EL (cell line): ENCODE measurements at places on chromosomes 16 and 17.
A peak's percentile ranks its signal among the peaks of the same experiment; 100 is the strongest.

DNA sequence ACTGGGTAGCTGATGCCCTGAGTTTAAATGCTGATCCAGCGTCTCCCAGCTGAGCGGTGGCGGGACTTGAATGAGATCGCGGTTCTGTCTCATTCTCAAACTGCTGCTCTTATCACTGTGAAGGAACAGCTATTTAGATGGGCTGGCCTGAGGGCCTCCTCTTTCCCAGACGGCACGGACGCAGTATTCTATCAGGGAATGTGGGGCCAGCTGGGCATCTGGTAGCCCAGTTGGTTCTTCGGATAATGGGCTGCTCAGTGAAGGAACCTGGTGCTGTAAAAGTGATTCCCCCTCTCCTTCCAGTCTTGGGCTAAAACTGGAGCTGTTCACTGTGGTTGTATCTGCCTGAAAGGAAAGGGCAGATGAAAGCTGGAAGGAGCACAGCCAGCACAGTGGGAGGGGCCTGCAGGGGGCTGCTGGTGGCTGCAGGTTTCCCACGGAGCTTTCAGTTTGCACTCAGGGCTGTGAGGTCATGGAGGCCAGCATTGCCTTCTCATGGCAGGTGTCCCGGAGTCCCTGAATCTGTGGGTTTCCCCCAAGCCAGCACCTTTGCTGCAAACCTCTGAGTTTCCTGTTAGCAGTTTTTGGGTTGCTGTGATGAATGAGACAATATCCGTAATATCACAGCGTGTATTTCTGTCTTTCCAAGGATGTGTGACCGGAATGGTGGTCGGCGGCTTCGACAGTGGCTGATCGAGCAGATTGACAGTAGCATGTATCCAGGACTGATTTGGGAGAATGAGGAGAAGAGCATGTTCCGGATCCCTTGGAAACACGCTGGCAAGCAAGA, 3.6 kb downstream of the IRF8 start:
- no peak for DNase-seq

DNA sequence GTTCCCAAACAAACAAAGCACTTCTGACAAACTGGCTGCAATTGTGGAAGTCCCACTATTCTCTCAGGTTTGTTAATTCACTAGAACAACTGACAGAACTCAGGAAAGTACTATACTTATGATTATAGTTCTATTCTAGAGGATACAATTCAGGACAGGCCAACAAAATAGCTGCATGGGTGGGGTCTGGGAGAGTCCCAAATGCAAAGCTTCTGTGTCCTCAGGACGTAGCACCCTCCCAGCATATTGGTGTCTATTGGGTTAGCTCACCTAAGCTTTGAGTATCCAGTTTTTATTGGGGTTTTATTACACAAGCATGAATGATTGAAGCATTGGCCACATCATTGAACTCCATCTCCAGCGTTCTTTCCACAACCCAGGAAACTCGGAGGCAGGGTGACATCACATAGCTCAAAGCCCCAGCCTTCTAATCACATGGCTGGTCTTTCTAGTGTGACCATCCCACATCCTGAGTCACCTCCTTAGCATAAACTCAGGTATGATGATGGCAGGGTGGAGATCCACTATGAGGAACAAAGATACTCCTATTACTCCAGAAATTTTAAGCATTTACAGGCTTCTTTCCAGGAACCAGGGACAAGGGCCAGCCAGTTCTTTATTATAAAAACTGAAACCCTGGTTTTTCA, 43.9 kb upstream of the CCNF start:
- DNase-seq = no peak

- DNase-seq = peak; percentile 85
Observed at GRCh38 chr17:30950669-30951399, 20.0 kb upstream of the RNF135 start.

DNA sequence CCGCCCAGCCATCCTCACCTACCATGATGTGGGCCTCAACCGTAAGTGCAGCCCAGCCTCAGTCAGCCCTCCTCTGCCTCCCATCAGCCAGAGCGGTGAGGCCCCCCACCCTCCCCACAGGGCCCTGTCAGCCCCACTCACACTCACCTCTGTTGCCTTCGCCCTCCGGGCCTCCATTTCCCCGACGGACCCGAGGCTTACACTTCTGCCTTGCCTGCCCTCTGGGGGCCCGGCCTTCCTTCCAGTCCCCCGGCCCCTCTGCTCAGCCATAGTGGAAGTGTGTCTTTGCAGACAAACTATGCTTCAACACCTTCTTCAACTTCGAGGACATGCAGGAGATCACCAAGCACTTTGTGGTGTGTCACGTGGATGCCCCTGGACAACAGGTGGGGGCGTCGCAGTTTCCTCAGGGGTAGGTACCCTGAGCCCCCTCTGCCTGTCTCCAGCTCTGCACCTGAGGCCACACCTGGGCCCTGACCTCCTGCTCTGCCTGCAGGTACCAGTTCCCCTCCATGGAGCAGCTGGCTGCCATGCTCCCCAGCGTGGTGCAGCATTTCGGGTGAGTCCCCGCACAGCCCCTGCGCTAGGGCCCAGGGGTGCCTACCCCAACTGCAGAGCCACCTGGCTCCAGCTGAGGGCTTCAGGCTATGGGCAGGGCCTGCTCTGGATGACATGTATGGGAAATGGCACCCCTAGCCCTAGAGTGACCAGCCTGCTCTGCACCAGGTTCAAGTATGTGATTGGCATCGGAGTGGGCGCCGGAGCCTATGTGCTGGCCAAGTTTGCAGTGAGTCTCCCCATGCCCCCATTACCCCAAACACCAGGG, 4.1 kb downstream of the NDRG4 start:
- no peak for DNase-seq

- DNase-seq = no peak
Observed at GRCh38 chr16:8251298-8251697, 339.0 kb downstream of the TMEM114 start.

DNA sequence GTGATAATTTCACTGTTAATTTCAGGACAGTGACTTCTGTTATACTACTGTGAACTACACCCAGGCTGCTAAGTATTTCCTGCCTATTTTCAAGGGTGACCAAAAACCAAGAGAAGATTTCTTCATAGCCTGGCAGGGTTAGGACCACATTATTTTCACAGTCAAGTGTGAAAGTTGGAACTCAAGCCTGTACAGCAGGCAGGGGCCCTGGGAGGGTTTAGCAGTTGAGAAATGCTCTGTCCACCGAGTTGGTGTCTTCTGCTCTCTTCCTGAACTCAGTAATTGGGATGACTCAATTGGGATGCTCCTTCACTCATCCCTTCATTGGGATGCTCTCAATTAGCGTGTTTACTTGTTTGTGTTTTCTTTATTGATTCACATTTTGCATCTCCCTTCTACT, 347.3 kb upstream of the CDH11 start:
- DNase-seq = no peak

GRCh38 chr17:57595947-57596695, 149.0 kb downstream of the CCDC182 start:
- no peak for DNase-seq

DNA sequence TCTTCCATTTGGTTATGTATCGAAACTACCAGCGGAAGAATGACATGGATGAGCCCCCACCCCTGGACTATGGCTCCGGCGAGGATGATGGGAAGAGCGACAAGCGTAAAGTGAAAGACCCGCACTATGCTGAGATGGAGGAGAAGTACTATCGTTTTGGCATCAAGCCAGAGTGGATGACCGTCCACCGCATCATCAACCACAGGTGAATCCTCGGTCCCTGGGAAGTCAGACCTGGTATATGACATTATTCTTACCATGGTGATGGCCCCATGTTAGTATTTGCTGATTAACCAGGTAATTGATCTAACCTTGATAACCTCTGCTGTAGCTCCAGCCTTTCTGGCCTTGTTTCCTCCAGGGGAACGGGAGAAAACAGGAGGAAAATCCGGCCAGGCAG, 8.5 kb downstream of the CHD3 start:
- no peak for DNase-seq

GRCh38 chr16:50692999-50693781, at the start of gene NOD2:
Gene NOD2 (plus strand): TSS chr16:50693606. CDS start chr16:50699496, 5,890 bp downstream.
- no peak for DNase-seq

DNA sequence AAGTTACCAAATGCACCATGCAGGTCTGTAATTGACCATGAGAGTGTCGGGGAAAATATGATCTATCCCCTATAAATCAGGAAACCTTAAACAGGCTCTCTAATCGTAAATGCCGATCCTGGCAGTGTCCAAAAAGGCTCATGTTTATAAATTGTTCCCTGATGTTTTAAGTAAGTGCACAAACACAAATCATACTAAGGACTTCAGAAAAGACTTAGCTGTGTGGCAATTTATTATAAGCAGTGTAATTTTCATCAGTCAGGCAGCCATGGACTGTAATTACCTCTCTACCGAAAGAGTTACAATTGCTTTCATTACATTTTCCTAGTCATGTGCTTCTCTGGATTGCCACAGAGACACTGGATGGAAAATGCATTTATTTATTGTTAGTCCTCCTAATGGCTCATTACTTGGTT, 73.4 kb upstream of the COX10 start:
- no peak for DNase-seq

DNA sequence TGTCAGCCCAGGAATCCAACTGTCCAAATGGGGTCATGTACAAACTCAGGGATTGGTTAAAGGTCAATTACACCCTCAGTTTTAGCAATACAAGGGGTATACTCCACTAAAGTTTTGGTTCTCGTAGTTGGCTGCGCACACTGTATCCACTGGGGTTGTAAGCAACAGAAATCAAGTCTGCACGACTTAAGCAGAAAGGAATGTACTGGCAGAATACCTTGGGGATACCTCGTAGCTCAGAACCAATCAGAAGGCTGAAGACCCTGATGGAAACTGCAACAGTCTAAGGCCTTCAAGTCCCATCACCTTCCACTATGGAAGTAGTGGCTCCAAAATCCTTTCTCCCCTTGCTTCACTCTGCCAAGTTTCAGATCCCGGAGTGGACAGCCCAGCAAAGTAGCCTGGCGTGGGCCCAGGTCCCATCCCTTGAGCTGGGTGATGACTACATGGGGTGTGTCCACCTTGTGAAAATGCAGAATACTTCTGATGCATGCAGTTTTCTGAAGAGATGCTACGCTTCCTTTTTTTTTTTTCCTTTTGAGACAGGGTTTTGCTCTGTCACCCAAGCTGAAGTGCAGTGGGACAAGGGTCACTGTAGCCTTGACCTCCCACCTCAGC, 21.1 kb upstream of the RPH3AL start:
- no peak for DNase-seq

GRCh38 chr16:66026211-66026610, 340.3 kb upstream of the CDH5 start:
- DNase-seq = peak; percentile 15

- DNase-seq = no peak
Observed at GRCh38 chr17:40559564-40559916, 5.7 kb downstream of the CCR7 start.

DNA sequence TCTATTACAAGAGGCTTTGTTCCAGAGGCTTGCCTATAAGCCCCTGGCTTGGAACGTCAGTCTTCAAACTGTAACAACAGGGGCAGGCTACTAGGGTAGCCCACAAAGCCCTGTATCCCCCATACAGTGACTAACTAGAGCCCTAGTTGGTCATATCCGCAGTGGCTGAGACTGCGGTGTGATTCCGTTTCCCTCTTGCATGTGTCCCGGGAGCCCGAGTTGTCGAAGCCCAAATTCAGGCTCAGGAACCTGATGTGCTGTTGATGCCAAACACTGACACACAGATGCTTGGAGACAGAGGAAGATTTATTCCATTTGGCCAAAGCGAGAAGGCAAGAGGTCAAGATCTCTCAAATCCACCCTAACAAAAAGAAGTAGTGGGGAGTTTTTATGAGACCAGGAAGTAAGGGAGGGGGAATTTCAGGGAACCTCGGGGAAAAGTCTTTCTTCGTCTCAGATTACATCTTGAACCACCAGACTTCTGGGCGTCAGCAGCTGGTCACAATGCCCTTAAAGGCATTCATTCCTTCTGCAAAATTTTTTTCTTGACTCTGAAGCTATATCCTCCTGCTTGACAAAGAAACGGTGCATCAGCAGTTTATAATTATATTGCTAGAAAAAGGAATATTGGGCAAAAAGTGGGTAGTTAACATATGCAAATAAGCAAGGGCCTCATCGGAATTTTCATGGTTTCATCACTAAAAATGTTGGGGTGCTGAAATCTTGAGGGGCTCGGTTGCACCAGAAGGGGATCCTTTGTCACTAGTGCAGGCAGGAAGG, 879 bp downstream of the SLFN5 start:
- peak; percentile 74 for DNase-seq

GRCh38 chr16:83051451-83051850, 424.7 kb downstream of the CDH13 start:
- no peak for DNase-seq

DNA sequence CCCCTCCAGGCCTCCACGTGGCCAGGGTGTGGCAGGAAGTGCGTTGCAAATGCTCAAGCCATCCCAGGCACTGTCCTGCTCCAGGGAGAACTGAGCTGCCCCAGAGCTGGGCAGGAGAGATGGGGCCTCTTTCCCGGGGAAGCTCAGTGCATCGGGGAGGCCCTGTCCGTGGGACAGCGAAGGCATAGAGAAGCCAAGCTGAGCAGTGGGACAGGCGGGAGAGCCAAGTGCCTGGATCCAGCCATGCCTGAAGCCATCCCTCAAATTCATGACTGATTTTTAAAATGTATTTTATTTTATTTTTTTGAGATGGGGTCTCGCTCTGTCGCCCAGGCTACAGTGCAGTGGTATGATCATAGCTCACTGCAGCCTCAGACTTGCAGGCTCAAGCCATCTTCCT, 25.4 kb upstream of the SSTR5 start:
- no peak for DNase-seq

GRCh38 chr17:31535581-31535981, 144.1 kb downstream of the RAB11FIP4 start:
- no peak for DNase-seq

- no peak for DNase-seq
Observed at GRCh38 chr17:22703786-22704441, 1011.6 kb downstream of the KCNJ18 start.

- DNase-seq = no peak
Observed at GRCh38 chr16:86427433-86427851, 82.9 kb upstream of the FOXF1 start.

GRCh38 chr17:38351412-38352222, at the start of gene SOCS7:
Gene SOCS7 (plus strand): TSS chr17:38351844. CDS start chr17:38352053, 209 bp downstream.
- DNase-seq = peak; percentile 92

- DNase-seq = no peak
Observed at GRCh38 chr17:17754719-17755686, 73.7 kb downstream of the RAI1 start.

GRCh38 chr16:76106647-76107046, 170.6 kb upstream of the CNTNAP4 start:
- DNase-seq = no peak

GRCh38 chr17:2029911-2030778, at the start of gene DPH1:
Gene DPH1 (plus strand): TSS chr17:2030153. CDS start chr17:2030170, 17 bp downstream.
- DNase-seq = peak; percentile 90

- no peak for DNase-seq
Observed at GRCh38 chr17:42672038-42672437, 4.8 kb downstream of the PLEKHH3 start.

- DNase-seq = no peak
Observed at GRCh38 chr16:2716948-2717347, 3.1 kb downstream of the PRSS27 start.

- DNase-seq = peak; percentile 64
Observed at GRCh38 chr16:24493821-24494220, 45.5 kb upstream of the RBBP6 start.

DNA sequence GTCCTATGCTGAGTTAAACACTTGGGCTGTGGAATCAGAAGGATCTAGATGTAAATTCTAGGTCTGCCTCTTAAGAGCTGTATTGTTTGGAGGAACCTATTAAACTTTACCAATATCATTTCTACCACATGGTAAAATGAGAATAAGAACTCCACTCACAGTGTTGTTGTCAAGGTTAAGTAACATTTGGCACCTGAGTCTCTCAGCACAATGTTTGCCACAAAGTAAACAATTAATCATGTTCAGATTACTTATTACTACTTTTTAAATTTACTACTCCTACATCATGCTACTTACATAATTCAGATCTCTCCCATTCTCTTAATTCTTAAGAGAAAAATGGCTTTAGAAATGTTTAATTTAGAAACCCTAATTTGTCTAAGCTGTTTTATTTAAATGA, 305.9 kb downstream of the CA10 start:
- DNase-seq = no peak
